ENCODE measurements at places on chromosomes 1 and 21.
A peak's percentile ranks its signal among the peaks of the same experiment; 100 is the strongest.

GRCh38 chr21:31780944-31781343, 49.0 kb upstream of the SCAF4 start:
- DNase-seq = peak; percentile 12

DNA sequence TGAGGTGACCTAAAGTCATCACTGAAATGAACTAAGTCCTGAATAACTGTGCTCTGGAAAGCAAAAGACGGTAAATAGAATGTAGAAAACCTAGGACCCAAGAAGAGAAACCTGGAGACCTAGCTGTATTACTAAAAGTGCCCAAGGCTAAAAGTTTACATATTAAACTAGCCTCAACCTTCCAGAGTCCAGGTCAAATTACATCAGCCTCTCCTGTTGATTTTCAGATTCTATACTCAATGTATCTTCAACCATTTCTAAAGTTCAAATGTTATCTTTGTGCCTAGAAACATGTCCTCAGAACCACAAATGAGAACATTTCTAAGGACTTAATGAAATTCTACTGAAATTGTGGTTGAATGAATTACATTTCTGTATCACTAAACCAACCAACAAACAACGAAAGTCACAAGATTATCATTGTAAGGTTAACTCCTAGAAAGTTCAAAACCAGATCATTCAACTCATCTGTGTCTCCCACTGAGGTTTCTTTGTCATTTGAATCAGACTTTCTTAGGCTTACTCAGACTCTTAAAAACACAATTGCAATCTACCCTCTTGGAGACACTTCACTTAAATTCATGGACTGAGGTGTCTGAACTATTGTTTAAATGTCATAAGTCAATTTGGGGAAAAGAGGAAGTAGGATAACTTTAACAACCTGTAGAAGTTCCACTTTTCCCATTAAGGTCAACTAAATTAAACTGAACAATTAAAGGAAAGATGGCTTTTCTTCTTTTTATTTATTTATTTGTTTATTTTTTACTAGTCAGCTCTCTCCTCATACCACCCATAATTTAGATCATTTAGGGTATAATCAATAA, 207.7 kb downstream of the BARHL2 start:
- DNase-seq = no peak

DNA sequence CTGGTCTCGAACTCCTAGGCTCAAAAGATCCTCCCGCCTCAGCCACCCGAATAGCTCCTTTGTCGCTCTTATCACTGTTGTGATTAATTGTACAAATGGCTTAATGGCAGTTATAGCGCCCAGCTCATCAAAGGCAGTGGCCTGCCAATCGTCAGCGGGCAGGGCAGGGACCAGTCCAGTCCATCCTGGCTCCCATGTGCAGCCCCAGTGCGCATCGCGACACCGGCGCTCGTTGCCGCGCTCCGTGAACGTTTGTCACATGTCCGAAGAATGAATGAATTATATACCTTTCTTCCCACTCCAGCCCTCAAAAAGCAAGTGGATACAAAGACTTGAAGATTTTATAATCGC, 18.4 kb downstream of the MTX1 start:
- peak; percentile 47 for DNase-seq

- peak; percentile 89 for DNase-seq
Observed at GRCh38 chr1:46197964-46198811, at the start of gene POMGNT1. Gene POMGNT1, minus strand, starts transcription at chr1:46198434. Its CDS starts 613 bp downstream, at chr1:46197821.

GRCh38 chr1:3672971-3673361, 20.6 kb downstream of the TP73 start:
- DNase-seq = no peak

GRCh38 chr1:92577261-92577895, 90.7 kb upstream of the GFI1 start:
- no peak for DNase-seq

DNA sequence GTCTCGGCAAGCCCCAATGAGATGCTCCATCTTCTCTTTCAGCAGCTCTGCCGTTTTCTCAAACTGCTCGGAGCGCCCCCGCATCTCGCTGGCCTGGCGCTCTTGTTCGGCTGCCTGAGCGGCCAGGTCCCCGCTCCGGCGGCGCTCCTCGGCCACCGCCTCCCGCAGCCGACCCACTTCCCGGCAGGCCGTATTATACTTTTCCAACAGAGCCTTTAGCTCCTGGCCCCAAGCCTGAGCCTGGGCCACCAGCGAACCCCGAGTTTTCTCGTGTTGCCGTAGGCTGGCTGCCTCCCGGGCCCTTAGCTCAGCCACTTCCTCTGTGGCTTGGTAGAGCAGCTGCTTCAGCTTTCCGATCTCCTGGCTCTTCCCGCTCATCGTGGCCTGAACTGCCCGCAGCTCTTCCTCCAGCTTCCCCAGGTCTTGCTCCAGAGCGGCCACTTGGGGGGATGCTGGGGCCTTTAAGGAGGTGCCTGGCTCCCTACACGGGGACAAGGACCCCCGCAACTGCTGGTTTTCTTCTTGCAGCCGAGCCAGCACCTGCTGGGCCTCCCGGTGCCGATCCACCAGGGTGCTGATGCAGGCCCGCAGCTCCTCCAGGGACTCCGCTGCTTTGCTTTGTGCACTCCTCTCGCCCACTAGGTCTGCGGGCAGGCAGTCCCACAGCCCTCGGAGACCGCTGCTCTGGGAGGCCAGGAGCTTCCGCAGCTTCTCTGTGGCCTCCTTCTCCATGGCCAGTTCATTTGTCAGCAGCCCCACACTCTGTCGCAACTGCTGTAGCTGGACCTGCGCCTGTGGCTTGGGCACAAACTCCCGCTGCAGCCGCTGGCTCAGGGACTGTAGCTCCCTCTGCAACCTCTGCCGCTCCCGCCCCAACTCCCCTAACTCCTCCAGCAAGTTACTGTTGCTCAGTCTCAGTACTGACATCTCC, 13.4 kb upstream of the PIAS3 start:
- DNase-seq = no peak

DNA sequence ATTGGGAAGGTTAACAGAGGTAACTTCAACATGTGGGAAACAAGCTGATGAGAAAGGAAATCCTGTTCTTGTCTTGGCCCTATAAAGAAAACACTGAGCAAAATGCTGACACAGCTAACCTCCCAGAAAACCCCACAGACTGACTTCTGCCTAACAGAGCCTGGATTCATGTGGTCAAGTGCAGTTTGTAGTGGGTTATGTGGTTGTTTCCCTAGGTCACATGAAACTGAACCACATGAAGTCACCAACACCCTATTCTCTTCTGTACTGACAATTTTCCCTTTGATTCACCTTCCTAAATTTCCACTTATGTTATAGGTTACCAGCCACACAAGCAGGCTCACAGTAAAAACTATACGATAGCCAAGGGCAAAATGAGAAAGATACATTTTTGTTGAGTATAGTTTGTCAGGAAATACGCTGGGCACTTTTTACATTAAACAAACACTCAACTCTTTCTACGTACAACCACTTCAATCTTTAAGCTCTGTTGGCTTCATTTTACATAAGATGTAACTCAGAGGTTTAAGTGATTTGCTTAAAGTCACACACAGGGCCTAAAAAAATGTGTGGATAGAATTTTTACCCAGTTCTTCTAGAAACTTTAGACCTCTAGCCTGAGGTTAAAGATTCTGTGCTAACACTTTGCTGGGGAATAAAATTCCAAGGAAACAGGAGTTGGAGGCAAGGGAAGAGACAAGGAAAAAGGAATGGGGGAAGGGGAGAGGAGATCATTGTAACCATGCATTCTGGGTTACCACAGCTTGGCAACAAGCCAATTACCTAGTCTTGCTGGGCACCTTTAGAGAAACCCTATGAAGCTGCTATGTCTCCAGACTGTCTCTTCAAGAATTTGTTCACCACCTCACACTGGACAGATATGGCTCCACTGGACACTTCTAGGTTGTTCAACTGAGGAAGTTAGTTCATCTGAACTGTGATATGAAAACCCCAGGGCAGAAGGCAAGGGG, 601.6 kb upstream of the USP24 start:
- DNase-seq = no peak

DNA sequence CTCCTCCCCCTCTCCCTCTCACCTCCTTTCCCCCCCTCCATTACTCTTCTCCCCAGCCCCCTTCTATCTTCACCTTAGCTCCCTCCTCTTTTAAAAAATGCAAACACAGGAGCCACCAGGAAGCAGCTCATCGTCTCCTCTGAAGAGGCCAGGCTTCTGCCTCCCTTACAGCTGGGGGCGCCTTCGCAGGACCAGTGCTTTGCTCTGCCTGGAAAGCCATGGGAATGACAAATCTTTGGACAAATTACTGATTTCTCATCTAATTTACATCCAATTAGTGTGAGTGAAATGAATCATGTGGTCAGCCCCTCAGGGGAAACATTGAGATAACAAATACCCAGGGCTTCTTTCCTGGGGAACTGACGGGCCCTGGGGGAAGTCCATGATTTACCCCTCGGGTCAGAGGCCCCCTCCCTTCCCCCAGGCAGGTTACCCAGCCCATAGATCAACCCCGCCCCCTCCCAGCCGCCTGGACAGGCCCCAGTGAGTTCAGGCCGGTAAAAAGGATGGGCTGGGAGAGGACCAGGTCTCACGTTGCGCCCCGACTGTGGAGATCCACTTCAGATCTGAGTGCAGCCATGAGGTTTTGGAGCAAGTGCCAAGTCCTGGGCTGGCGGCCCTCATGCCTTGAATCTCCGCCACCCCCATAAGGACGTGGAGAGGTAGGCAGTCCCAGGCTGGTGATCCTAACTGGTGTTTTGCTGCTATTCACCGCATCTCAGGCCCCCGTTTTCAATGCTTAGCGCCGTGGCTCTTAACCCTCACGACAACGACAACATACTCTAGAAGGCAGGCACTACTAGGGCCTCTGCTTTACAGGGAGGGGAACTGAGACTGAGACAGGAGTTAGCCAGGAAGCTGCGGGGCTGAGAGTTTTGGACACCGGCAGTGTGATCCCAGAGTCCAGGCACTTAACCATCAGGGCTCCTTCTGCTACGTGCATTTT, 300.8 kb downstream of the RRAGC start:
- DNase-seq = no peak

DNA sequence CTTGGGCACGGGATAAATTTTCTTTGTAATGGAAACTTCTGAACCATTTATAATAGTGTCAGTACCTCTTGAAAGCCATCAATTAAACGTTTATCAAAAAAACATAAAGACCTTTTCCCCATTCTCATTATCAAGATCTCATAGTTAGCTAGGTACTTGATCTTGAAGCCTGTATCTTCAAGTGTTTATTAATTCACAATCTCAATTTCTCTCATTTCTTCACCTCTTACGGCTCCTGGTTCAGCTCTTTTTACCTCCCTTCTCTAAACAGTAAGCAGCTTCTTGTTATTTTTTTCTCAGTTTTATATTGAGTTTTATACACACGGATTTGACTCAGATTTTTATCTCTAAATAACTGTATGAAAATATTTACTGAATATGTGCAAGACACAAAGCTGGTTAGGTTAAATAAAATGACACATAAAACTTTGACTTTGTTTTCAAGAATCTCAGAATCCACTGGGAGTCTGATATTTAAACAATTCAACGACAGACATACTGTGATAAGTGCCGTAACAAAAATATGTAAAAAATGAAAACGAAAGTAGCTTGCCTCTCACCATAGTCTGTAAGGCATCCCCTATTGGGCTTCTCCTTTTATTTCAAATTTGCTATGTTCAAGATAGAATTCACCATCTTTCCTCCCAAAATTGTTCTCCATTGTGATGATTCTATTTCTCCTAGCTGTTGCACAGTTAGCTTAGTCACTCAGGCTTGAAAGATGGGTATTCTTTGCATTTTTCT, 411.6 kb upstream of the ZRANB2 start:
- no peak for DNase-seq

DNA sequence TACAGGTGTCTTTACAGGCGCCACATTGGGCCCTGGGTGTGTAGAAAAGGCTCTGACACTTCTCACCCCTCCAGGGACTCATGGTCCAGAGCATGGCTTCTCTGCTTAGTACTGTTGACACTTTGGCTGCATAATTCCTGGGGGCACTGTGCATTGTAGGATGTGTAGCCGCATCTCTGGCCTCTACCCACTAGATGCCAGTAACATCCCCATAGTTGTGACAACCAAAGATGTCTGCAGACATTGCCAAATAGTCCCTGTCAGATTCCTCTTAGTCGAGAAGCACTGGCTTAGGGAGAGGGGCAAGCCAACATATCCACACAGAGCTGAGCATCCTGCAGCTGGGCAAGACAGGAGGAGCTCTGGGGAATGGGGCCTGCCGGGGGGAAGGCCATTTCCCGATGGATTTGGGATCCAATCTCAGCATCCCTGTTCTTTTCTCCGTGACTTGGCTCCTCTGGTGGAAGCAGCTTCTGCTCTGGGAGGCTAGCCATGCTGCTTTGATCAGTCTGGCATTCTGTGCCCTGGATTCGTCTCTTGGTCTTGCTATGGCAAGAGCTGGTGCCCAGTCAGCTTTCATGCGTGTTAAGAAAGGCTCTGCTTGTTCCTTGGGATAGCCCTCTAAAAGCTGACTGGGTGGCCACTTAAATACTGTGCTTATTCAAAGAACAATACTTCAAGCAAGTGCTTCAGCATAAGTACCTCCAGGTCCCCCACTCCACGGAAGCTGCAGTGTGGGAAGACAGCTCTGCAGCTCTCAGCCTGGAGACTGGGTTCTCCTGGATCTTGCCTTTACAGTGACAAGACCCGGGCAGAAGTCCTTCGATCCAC, 38.3 kb upstream of the SCMH1 start:
- DNase-seq = no peak
